BE2C (cell line): ENCODE measurements at places on chromosomes 12 and 14.

GRCh38 chr12:114408886-114409851 lies 3.2 kb upstream of the TBX5 start:
- no peak for DNase-seq

DNA sequence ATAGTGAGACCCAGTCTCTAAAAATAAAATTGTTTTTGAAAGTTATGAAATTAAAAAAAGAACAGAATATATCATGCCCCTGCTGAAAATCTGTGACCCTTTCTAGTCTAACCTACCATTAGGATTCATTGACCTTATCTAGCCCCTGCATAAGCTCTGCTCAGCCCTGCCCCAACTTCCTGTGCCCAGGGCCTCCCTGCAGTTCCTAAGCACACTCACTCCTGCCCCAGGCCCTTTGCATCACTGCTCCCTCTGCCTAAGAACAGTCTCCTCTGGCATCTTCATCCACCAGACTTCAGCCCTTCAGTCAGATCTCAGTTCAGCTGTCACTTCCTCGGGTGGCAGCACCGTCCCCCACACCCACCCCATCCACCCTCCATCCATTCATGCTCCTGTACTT lies 55.4 kb downstream of the SCARB1 start:
- DNase-seq, result no peak

DNA sequence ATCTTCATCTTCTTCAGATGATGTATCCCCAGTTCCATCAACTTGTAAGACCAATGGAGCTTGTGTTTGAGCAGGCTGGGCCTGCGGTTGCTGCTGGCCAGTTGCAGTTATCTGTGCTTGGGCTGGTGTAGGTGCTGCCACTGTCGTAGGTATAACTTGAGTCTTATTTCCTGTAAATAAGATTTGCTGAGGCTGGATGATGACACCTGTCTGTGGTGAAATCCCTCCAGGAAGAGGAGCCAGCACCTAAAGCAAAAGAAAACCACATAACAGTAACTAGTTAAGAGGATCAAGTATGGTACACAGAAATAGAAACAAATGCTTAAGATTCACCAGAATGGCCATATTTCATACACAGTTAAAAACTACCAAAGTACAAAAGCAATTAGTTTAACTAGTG lies 28.2 kb downstream of the GTF2A1 start:
- no peak for DNase-seq

DNA sequence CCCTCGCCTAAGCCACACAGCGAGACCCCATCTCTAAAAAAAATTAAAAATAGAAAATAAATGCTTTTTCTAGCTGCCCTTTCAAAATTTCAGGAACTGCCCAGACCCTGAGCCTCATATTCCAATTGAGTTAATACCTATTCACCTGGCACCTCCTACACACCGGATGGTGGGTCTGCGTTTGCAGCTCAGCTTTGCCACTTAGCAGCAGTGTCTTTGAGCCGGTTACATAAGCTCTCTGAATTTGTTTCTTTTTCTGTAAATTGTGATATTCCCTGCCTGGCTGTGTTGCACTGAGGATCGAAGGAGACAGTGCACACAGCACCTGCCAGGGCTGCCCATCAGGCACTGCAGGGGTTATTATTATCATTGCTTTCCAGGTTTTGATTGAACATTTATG lies 125.6 kb downstream of the EML1 start:
- no peak for DNase-seq

GRCh38 chr12:128168273-128168672 lies 98.7 kb upstream of the TMEM132C start:
- no peak for DNase-seq

DNA sequence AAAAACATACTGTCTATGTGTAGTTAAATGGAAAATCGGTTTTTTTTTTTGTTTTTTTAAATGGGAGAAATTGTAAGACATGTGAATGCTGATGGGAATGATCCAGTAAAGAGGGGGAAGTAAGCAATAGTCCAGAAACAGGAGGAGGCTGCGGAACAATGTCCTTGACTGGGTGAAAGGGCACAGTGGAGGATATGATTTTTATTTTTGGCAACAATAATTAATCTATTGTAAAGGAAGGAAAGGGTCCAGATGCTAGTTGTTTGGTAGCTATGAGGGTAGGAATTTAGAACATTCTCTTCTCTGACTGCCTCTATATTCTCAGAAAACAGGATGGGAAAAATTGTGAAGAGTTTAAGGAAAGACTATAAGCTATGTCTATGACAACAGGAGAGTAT lies 76.6 kb downstream of the RPL10L start:
- DNase-seq, result no peak

DNA sequence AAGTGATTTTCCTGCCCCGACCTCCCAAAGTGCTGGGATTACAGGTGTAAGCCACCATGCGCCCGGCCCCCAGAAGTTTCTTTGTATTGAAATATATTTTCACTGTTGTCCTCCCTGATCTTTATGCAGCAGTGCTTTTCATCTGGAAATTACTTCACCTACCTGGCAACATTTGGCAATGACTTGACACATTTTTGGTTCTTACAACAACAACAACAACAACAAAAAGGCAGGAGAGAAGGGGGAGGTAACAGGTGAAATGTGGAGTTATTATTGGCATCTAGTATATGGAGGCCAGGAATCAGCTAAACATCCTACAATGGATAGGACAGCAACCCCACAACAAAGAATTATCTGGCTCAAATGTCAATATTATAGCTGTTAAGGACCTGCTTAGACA lies 13.9 kb downstream of the FANCM start:
- DNase-seq, result no peak

- no peak for DNase-seq
Measured at GRCh38 chr14:95037273-95037672, 120.1 kb downstream of the DICER1 start.

- no peak for DNase-seq
Measured at GRCh38 chr12:95220190-95220589, 2.6 kb downstream of the VEZT start.
